NCI-H1694 treated with DMSO at 0.1 percent for 48 hours (cell line): ENCODE measurements at places on chromosomes 2 and 18.

GRCh38 chr2:41483982-41484857, 563.6 kb upstream of the PKDCC start:
- no peak for DNase-seq

DNA sequence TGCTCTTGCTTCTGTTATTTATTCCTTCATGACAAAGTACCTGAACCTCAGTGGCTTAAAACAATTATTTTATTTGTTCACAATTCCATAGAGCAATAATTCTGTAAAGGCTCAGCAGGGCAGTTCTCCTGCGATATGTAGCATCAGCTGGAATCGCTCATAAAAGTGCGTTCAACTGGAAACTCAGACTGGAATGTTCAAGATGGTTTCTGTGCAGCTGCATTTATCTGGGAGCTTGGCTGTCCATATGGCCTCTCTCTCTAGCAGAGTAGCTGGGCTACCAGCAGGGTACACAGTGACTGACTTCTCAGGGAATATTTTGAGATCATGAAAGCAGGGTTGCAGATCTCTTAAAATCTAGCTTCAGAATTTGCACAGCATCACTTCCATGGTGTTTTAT, 13.5 kb downstream of the CCDC121 start:
- peak; percentile 84 for DNase-seq

DNA sequence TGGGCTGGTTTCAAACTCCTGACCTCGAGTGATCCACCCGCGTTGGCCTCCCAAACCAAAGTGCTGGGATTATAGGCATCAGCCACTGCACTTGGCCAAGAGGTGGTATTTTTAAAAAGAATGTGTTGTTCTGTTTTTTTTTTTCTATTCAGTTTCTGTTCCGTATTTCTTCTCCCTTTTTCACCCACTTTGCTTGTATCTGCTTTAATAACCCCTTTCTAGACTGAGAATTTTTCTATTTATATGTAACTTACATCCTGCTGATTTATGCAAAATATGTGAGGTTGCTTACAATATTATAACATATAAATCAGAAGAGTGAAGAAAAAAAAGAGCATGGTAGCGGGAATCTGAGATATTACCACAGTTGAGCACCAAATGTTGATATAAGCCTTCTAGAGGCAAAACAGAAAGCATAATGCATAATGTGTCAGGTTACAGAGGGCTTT, 17.2 kb upstream of the LYPD6B start:
- no peak for DNase-seq

DNA sequence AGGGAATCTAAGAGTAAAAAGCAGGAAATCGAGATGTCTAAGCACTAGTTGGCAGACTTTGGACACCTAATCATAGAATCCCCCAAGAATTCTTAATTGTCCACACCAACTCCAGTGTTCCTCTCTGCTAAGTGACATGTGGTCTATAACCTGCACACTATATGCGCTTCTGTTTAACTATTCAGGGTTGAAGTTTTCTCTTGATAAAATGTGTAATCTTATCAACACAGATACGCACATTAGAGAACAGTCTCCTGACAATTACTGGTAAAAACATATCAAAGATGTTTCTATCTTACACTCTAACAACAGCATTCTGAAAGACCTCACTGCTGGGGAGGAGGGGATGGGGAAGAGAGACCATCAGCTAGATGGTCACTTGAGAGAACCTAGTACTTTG, 3.9 kb downstream of the ABCB11 start:
- DNase-seq: no peak

DNA sequence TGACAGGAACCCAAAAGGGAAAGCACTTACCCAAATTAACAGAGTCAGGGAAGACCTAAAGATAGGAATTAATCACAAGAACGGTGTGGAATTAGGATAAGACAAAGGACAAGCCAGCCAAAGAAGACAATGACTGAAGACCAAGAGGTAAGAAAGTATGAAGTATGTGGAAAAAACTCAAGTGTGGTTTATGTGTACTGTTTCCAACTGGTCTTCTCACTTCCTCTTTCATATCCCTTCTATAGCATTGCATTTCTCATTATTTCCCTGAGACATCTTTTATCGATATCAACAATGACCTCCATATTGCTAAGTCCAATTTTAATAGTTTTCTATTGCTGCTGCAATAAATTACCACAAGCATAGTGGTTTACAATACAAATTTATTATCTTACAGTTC, 313.5 kb upstream of the SLC39A10 start:
- no peak for DNase-seq
